ENCODE measurements at places on chromosomes 12 and 14. TPM values are rescaled to one million over a fixed set of nuclear protein-coding genes. Genes with fewer than 3 reads are reported as not detected.

CABP1 gene
- 1.2 TPM for total RNA-seq

PPFIA2 gene
- not detected for total RNA-seq

TEX22 gene
- 3.3 TPM for total RNA-seq

CLEC2A gene
- total RNA-seq: not detected

ABCD4 gene
- 56.6 TPM for total RNA-seq

PTHLH gene
- not detected for total RNA-seq
